ENCODE measurements at places on chromosomes 16 and 17.
A peak's percentile ranks its signal among the peaks of the same experiment; 100 is the strongest.

DNA sequence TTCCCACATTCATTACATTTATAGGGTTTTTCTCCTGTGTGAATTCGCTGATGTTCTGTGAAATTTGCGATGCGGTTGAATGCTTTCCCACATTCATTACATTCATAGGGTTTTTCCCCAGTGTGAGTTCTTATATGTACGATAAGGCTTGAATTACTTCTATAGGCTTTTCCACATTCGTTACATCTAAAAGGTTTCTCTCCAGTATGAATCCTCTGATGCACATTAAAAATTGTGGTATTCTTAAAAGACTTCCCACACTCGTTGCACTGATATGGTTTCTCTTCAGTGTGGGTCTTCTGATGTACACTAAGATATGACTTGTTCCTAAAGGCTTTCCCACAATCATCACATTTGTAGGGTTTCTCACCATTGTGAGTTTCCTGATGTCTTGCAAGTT lies 30.4 kb downstream of the ZNF624 start:
- no peak for DNase-seq

DNA sequence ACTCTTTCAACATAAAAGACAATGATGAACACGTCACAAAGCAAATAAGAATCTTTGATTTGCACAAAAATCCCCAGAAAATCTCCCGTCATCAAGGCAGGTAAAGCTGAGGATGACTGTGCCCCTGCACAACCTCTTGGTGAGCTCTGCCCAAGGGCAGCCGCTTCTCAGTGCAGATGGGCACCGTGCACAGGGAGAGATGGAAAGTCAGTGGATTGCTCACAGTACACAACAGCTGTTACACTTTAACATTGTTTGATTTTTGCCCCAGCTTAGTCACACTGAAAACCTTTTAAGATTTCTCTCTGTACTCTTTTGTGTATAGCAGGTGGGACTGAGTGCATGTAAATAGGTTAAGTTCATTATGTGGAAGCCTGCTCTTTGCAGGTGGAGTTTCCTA lies 104.2 kb downstream of the CDK5R1 start:
- no peak for DNase-seq

DNA sequence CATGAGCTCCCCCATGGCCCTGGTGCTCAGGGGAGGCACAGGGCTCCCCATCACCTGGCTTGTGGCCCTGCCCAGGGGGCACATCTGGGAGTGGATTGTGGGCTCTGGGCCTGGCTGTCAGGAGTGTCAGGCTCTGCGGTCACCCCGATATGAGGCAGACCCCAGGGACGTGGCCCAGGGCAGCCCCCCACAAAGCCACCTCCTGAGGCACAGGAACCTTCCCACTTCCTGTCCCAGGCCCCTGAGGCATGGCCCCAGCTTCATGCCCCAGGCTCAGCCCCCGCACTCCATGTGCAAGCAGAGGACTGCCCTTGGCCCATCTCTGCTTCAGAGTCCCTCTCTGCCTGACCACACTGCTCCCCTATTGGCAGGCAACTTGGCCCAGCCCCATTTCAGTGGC lies 160.3 kb downstream of the PCTP start:
- no peak for DNase-seq

DNA sequence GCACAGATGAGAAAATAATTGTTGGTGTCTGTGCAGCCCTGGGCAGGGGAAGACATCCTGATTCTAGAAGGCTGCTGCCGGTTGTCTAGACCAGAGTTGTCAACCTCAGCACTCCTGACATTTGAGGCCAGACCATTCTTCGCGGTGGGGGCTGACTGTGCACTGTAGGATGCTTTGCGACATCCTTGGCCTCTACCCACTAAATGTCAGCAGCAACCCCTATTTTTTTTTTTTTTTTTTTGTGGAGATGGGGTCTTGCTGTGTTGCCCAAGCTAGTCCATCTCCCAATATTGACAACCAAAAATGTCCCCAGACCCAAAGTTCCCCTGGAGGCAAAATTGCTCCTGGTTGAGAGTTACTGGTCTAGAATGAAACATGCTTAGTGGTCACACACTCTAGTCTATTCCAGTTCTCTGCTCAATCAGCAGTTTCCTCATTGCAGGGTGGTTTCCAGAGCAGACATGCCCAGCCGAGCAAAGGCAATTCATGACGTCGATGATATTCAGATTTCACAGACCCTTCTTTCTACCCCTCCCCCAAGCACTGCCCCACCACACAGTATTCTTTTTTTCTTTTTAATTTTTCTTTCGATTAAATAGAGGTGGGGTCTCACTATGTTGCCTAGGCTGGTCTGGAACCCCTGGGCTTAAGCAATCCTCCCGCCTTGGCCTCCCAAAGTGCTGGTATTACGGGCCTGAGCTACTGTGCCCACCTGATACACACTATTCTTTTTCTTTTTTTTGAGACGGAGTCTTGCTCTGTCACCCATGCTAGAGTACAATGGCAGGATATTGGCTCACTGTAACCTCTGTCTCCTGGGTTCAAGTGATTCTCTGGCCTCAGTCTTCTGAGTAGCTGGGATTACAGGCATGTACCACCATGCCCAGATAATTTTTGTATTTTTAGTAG lies 9.0 kb downstream of the C17orf99 start:
- DNase-seq, result peak; percentile 40

- peak; percentile 45 for DNase-seq
Measured at GRCh38 chr17:3385869-3386816, at the start of gene OR3A2. Gene OR3A2, minus strand, starts transcription at chr17:3386308.

- DNase-seq, result no peak
Measured at GRCh38 chr17:33240362-33240761, 52.7 kb downstream of the ASIC2 start.

DNA sequence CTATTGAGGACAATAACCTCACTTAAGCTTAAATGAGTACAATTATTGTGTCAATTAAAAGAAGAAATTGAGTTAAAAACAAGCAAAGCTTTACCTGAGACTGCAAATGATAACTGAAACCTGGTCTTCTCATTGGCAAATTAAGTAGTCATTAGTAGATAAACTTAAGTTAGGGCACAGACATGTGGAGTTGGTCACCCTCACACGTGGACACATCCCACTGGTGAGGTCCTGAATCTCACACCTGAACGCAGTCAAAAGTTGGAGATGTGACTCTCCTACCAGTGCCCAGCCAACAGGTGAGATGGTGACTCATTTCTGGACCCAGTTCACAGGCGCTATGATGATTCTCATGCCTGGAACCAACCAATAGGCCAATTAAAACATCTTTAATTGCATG lies 311.6 kb downstream of the FOXL1 start:
- DNase-seq, result no peak

GRCh38 chr17:57210972-57211411 lies 45.3 kb upstream of the MSI2 start:
- no peak for DNase-seq

DNA sequence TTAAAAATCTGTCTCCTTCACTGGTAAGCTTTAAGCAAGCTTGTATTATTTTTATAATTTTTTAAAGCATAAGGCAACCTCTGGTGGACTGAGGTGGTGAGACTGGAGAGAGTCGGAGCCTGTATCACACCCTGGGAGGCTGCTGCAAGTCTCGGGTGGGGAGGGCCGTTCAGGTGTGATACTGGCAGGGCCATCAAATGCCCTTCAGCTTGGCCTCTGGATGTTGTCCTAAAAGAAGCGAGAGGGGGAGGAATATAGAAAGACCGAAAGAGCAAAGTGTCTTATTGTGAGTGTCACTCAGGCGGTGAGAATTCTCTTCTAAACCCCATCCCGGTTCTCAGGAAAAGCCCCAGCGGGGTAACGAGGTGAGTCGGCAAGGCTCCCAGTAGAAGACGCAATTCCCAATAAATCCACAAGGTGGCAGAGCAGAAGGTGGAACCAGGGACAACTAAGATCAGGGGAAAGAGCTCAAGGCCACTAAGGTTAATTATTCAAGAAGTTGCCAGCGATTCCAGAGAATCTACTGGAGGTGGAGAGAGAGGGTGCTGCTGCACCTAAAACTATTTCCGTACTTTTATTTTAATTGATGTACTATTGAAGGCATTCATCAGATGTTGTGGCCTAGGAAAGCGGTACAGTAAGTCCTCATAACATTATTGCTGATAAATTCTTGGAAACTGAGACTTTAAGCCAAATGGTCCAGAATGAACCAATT lies 14.1 kb downstream of the C17orf67 start:
- DNase-seq, result peak; percentile 74

DNA sequence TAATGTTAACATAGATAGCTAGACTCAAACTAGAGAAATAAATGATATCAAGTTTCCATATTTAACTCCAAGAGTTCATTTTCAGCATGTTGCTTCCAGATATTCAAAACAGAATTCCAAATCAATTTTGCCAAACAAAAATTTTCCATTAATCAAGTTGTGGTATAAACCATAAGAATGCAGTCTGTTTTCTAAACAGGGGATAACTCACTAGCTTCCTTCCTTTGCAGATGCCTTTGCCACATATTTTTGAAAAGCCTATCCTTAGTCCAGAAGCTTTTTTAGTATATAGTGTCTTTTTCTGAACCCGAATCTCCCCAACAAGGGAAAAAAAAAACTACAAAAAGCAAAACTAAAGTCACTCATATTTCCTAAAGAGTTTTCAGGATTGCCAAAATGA lies 61.5 kb downstream of the HELZ start:
- DNase-seq, result no peak

GRCh38 chr17:78112518-78113471 lies 15.8 kb downstream of the TMC6 start:
- DNase-seq, result peak; percentile 81

- no peak for DNase-seq
Measured at GRCh38 chr16:24769806-24770205, 40.4 kb downstream of the TNRC6A start.
